AG10803 (cell line): ENCODE measurements at places on chromosomes 4 and X.

DNA sequence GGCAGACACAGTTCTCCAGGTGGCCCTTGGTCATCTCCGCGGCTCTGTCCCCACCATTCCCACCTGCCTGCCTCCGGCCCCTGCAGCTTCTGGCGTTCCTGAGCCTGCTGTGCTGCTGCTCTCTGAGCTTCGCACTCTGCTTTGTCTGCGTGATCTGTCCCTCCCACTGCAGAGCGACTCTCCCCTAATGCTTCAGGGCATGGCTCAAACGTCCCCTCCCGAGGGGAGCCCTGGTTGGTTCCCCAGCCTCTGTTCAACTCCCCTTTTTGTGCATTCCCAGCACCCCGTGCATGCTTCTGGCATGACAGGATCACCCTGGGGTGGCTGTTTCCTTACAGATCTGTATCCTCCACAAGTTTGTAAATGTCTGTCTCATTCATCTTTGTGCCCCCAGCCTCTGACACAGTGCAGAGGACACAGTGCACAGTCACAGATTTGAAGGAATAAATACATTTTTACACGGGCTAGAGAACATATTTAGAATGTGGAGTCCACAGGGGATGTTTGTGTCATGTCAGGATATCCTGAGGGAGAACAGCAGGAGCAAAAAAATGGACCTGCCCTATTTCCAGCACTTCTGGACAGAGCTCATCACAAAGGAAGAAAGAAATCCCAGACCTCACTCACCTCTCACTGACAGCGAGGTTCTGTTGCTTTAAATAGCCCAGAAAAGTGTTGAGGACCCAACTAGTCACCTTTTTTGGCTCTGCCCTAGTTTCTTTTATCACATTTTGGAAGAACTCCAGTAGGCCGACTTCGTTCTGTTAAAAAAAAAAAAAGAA lies 72.6 kb downstream of the GATB start:
- peak; percentile 20 for DNase-seq

DNA sequence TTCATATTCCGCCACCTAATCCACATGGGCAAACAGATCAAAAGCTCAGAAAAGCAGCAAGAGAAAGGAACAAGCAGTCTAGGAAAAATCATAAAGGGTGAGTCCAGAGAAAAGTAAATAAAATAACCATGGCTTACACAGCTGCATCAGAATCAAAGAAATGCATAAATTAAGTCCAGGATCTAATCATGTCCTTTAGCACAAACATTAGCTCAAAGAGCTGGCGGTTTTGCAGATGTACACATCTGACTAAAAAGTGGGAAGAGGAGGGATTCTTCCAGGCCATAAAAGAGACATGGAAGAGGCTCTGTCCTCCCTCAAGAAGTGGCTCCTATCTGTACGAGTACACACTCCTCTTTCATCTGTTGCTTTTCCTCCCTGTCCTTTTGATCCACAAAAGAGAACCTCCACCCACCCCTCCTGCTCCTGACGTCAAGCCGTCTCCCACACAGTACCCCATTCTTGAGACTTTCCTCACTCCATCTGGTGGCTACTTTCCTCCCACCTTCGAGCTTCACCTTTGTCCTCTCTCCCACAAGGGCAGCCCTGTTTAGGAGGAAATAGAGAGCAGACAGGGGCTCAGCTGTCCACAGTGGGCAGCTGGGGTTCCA lies 92.5 kb downstream of the RASL11B start:
- DNase-seq, result no peak

- DNase-seq, result peak; percentile 31
Observed at GRCh38 chr4:15714141-15714540, 11.3 kb downstream of the BST1 start.

- no peak for DNase-seq
Observed at GRCh38 chr4:80576796-80577195, 241.3 kb downstream of the CFAP299 start.

DNA sequence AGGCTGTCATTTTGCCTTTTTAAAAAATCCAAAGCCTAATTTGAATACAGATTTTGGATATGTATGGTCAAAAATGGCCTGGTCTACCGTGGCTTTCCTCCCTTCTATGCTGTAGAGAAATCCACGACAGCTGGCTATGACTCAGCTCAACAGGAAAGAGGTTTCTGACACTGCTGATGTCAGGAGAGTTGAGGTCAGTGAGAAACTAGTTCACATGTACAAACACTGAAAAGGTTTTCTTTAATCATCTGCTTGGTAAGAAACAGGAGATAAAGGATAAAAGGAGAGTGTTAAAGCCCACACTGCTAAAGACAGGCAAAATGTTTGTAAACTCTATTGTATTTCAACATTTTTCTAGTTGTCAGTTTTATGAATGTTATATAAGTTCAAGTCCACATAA lies 113.9 kb downstream of the NYX start:
- peak; percentile 68 for DNase-seq

DNA sequence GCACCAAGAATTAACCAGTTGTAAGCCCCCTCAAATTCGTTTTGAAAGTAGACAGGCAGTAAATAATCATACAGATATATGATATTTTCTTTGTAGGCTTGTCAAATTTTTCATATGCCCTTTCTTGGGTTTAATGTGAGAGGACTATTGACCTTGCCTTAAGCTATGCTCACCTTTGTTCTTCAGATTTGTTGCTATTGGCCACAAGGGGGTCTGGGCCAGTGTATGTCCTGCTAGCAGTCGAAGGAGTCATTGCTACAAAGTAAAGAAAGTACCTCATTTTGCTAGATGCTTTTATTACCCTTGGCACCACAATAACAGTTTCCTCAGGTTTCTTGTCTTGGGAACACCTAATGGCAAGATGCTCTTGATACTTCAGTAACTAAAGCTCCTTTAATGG lies 51.7 kb downstream of the IGSF1 start:
- DNase-seq, result no peak

DNA sequence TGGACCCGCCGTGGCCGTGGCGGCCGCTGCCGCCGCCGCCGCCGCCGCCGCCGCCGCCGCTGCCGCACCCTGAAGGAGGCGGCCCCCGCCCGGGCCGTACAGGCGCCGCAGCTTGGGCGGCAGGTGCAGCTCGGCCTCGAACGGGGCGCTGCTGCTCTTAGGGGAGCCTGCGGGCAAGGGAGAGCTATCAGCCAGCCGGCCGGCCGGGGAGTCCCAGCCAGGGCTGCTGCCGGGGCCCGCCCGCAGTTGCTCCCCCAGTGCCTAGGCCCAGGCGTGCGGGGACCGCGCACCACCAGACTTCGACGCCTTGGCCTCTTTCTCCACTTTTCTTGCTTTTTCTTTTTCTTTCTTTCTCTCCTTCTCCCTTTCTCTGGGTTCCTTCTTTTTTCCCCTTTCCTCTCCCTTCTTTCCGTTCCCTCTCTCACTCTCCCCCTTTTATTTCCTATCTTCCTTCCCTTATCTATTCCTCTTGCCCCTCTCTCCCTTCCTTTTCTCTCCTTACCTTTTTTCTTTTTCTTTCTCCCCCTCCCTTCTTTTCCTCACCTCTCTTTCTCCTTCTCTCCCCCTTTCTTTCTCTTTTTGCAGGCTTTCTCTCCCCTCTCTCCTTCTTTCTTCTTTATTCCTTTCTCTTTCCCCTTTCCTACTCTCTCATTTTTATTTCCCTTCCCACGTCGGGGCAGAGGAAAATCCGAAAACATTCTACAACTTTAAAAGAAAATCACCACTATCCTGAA lies 2.0 kb downstream of the ARX start:
- no peak for DNase-seq

DNA sequence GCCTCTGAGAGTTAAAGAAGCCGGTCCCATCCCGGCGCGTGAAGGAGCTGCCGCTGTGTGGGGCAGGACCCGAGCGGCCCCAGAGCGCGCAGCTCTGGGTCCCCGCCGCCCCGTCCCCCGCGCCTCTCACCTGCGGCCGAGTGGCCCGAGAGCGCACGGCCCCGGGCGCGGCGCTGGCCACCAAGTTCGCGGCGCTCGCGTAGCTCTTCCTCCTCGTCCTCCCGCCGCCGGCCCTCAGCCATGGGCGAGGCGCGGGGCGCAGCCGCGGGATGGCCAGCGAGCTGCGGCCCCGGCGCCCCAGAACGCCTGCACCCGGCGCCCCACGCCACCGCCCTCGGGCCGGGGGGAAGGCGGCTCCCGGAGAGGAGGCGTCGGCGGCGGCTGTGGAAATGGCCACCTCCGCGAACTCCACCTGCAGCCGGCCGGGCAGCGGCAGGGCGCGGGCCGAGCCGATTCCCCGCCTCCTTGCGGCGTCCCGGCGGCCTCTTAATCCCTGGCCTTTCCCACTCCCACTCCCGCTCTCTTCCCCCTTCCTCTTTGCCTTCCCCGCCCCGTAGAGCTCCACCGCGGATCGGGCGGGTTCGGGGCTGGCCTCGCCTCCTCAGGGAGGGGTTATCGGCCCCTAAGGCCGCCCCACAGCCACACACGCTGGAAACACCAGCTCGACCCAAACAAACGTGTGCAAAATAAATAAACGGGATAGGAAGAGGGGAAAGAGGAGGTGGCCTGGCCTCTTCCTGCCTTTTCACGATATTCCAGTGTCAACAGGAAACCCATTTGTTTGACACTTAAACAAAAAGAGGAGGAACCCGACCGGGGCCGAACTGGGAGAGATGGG lies at the start of gene SH3D19:
Gene SH3D19 (minus strand): TSS at position 495 of the 838 bp plus-strand sequence. CDS start 253 bp downstream, at position 242.
- peak; percentile 59 for DNase-seq

- no peak for DNase-seq
Observed at GRCh38 chr4:40562208-40562607, 67.5 kb downstream of the RBM47 start.

GRCh38 chr4:20889901-20890300 lies 189.6 kb downstream of the PACRGL start:
- DNase-seq, result no peak

DNA sequence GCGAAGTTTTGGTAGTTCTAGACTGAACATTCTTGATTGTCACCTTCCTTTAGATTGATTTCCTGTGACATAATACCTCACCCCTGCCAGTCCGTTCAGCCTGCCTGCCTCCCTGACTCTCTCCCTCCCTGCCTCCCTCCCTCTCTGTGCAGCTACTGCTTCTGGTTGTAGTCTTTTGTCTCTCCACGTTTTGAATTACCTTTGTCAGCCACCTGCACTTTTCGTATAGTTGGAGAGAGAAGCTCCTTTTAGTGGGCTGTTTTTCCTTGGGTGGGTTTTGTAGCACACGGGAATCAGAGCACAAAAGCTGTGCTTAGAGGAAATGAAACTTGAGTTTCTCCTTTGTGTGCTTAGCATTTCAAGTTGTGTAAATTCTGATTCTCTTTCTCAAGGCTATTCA lies 32.6 kb upstream of the MSMO1 start:
- DNase-seq, result no peak

DNA sequence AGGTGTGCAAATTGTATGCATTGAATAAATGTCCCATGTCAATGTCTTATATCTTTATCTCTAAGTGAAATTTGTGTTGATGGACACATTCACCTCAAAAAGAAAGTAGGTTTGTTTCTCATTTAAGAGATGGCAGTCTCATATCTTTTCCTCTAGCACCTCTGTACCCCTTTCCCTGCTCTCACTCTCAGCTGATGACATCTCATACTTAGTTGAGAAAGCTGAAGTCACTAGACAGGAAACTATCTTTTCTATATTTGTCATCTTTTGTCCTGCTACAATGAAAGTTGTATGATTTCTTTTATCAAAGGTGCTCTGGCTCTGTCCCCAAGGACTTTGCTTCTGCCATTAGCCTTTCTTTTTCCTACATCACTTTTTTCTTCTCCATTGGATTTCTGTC lies 84.0 kb upstream of the GRPR start:
- no peak for DNase-seq

GRCh38 chrX:145910017-145910416 lies 92.4 kb downstream of the SLITRK2 start:
- no peak for DNase-seq

DNA sequence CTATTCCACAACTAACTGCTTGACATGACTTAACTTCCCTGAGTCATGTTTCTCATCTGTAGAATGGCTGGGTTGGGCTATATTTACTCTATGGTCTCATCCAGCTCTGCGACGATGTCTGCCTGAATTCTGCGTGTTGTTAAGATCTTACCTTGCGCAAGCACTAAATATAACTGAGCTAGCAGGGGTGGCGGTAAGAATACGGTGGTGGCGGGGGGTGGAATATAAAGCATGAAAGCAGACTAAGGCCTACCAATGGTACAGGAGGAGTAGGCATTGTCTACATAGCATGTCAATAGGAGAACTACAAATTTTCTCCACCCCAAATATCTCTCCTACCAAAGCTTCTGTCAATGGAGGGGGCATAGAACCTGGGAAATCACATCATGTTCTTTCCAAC lies 45.7 kb upstream of the DCLK2 start:
- DNase-seq, result no peak

DNA sequence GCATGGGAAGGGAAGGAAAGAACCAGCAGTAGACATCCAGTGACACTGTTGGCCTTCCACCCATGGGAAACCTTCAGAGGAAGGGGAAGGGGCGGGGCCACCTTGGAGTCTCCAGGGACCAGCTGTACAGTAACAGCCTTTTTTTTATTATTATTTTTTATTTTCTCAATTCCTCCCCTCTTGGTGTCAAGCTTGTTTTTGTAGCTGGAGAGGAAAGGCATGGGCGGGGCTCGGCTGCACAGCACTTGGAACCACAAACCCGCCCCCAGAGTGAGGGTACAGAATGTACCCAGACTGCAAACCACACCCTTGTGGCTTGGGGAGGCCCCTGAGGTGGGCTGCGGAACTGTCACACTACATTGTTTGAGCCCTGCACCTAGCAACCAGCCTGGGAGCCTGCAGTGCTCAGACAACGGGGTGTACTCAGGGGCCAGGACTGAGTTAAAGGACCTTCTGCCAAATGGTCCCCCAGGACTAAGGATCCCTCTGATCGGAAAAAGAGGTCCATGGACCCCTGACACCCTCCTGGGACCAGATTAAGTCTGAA lies 45.7 kb downstream of the PRPS1 start:
- DNase-seq, result peak; percentile 29

DNA sequence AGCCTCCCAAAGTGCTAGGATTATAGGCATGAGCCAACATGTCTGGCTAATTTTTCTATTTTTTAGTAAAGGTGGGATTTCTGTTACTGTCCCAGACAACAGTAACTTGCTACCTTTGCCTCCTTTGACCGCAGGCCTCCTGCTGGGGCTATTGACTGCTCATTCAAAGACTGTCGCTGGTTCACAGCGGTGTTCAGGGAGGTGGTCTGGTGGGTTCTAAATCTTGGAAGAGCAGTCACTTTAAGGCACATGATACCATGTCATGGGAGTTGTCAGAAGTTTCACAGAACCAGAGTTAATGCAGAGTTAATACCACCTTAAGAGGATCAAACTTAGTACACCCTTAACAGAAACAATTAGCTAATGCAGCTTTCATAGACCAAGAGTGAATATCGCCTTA lies 3.8 kb downstream of the ASMT start:
- DNase-seq, result no peak

DNA sequence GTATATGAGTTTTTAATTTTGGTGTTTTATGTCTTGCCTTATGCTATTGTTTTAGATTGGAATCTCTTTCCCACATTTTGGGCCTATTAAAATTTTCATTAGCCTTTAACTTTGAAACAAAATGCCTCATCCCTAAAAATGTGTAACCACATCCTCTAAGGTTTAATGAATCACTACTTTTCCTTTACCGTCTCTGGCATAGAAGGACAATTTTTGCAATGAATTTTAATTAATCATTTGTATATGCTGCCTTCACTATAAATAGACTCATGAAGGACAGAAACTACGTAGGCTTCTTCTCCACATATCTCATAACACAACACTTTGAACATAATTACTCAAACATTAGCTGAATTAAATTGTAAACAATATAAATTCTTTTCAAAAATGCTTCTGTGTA lies 421.5 kb downstream of the NLGN4X start:
- DNase-seq, result peak; percentile 1

GRCh38 chrX:1246816-1247215 lies 21.8 kb upstream of the CSF2RA start:
- peak; percentile 25 for DNase-seq
